Stimulated activated CD4-positive, alpha-beta T cell treated with anti-CD3 and anti-CD28 coated beads, Interleukin-4, amount 100 ng/mL, for 48 hours (primary cell): ENCODE measurements at places on chromosomes 6 and 20.

DNA sequence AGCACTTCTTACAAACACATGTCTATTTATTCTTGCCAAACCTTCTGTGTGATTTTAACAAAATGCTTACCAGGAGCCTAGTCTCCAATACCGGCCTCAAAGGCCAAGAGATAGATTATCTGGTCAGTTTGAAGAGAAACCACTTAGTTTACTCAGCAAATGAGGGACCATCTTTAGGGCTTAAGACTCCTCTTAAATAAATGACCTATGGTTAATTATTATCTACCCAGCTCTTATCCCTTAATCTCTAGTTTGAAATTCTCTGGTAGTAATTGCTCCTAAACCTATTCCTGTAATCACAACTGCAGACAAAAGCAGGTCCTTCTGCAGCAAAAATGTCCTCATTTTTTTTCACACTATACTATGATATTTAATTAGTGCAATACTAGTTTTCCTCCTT, 301.8 kb downstream of the KIF16B start:
- DNase-seq = no peak

DNA sequence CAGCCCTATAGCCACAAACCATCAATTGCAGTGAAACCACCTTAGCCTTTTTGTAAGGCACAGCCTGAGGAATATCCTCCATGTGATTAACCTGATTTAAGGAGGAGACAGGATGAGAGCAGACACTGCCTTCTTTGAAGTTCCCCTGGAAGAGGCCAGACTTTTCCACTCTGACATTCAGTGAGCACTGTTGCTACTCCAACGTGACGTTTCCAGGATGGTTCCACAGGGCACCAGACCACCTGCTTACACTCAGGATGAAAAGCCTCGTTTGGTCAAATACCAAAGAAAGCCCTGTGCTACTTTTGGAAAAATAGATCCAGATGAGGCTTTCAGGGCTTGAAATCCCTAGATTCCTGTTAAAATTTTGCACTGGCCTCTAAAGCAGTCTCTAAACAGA, 1102.1 kb upstream of the FLRT3 start:
- DNase-seq = no peak

DNA sequence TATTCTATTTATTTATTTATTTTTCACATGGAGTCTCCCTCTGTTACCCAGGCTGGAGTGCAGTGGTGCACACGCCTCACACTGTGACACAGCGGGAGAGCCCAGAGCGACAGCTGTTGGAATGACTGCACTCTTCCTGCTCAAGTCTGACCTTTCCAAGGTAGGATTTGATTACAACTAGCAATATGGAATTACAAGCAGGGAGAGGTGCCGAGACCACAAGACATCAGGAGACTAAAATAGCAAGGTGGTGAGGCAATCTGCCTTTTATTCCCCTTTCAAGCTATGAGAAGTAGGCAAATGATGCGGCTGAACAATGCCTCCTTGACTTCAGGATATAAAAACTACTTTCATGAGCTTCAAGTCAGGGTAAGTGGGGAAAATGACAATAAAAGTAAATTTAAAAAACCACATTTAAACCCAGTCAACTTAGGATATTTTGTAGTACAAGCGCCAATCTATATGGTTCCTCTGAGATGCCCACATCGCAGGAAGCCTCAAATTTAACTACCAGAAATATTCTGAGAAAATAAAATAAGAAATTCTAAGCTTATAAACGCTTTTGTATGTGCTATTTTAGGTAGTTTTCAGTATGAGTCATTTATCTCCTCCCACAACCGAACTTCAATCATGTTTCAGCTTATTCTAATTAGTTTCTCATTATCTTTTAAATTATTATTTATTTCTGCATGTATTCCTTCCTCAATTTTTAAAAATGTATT, 146.9 kb upstream of the SGK1 start:
- DNase-seq = no peak

- no peak for DNase-seq
These were observed 60.7 kb upstream of the LTV1 start for GRCh38 chr6:143782481-143782880.

DNA sequence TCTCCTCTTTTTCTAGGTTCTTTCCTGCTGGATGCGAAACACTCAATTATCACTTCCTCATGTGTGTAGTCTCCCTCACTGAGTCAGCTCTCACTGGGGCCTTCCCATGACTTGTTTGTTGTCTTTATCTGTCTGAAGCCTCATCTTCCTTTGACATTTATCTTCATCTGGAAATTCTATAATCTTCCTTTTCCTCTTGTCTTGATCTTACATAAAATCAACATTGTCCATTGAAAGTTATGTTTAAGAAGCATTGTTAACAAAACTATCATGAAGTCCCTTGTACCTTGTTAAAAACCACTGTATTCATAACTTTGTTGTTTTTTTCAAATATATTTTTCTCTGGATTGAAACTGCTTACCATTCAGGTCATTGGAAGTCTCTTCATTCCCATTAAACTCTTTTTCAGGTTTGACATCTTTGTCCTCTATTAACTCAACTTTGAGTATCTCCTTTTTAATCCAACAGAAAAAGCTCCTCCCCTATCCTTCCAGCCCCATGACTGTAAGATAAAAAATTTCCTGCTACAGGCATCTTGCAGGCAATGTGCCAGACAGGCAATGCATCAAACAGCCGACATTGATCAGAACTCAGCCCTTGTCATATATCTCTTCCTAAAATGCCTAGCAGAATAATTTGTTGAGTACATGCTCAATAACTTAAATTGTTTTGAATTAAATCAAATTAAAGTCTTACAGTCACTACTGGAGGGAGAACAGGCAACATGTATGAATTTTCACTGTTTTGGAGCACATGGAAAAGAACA, 34.8 kb downstream of the MYLIP start:
- DNase-seq = no peak

GRCh38 chr20:17441745-17442144, 89.4 kb downstream of the BFSP1 start:
- no peak for DNase-seq

DNA sequence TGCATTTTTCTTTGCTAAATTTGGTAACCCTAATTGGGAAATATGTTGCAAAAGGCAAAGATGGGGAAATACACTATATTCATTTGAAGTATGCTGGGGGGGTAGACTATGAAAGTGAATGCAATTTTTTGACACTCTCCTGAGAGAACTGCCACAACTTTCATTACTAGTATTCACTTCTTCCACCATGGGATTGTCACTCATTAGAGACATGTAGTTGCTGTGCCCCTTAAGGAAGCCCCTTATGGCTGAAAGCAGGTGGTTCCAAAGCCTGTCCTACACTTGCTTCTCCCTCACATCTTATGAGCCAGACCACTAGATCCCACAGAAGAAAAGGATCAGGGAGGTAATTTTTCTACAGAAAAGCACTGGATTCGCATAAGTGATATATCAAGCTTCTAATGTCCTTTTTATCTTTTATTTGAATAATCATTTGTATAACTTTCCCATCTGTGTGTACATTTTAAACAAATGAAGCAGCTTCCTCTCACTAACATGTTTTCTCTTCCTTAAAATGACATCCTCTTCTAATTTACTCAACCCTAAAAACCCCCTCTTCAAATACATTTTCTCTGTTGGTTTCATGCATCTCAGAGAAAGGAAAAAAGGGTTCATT, 83.8 kb downstream of the GCLC start:
- no peak for DNase-seq

- DNase-seq = no peak
These were observed 200.8 kb downstream of the BMP7 start for GRCh38 chr20:57065646-57066045.

DNA sequence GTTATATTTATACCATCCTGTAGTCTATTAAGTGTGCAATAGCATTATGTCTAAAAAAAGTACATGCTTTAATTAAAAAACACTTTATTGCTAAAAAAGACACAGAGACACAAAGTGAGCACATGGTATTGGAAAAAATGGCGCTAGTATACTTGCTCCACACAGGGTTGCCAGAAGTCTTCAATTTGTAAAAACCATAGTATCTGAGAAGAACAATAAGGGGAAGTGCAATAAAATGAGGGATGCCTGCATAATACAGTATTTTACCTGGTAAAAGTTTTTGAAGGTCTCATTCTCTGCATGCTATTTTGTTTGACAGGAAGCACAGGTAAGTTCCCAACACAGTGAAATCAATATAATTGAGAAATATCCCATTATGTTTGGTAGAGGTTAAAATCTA, 1.6 kb downstream of the NOX3 start:
- no peak for DNase-seq

- no peak for DNase-seq
These were observed 25.3 kb upstream of the KIAA1586 start for GRCh38 chr6:57021086-57021720.

- no peak for DNase-seq
These were observed 182.7 kb downstream of the ADAT2 start for GRCh38 chr6:143267760-143268159.

DNA sequence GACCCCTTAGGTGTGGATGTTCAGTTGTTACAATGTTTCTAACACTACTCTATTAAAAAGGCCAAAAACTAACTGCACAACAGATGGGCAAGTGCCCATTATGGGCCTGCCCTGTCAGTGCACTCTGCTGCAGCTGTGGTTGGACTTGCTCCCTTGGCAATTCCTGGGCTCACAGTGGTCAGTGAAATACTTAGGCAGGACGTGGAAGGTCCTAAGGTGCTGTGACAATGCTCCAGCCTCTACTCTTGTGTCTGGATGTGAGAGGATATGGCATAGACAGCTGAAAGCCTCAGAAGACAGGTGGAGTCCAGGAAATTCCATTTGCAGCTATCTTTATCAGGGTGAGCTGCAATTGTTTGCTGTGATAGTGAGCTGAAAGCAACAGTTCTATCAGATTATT, 136.5 kb upstream of the OLIG3 start:
- DNase-seq = no peak

DNA sequence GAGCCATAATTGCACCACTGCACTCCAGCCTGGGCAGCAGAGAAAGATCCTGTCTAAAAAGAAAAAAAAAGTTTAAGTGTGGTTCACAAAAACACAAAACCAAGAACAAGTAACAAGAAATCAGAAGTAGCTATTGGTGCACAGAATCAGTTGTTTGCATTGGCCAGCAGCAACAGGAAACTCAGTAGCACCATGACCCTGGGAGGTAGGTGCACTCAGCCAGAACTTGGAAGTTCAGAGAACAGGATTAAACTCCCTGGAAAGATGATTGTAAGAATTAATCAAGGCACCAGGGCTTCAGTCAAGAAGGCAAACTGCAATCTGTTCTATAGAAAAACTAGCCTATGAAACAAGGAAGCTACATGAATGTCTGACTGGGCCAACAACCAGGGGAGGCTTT, 267.9 kb downstream of the COL12A1 start:
- DNase-seq = no peak

DNA sequence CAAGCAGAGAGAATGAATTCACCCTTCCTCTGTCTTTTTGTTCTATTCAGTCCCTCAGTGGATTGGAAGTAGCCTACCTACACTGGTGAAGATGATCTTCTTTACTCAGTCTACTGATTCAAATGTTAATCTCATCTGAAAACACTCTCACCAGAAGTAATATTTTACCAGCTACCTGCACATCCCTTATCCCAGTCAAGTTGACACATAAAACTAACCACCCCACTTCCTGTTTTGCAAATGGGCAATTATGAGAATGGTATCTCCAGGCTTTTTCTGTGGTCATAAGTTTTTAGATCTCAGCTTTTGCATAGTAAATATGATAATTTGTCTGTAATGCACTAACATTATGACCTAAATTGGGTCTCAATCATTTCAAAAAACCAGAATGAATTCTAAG, 228.8 kb upstream of the ECI2 start:
- DNase-seq = no peak

DNA sequence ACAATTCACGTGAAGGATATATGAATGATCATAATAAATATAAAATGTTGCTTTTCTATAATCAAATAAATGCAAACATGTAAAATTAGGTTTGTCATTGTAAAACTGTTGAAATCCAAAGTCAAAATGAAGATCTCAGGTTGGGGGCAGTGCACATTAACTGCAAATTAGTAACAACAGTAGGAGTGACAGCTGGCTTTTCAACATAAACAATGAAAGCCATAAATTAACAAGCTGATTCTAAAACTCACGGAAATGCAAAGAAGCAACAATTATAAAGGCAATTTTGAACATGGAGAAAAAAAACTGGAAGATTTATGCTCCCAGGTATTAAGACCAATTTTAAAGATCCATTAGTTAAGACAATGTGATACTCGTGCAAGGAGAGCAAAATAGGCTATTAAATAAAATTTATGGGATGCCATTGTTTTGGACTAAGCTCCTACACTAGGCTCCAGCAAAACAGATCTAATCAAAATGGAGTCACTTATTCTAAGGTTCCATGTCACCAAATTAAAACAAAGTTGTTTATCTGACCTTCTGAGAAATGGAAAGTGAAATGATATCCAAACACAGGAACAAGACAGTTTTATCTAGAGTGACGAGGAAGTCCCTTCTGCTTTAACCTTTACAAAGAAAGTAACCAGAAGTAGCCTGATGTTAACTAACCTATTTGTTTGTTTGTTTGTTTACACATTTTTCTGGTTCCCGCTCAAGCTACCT, 770.8 kb downstream of the EPHA7 start:
- no peak for DNase-seq

- no peak for DNase-seq
These were observed 42.8 kb upstream of the MRPS10 start for GRCh38 chr6:42260396-42260888.

DNA sequence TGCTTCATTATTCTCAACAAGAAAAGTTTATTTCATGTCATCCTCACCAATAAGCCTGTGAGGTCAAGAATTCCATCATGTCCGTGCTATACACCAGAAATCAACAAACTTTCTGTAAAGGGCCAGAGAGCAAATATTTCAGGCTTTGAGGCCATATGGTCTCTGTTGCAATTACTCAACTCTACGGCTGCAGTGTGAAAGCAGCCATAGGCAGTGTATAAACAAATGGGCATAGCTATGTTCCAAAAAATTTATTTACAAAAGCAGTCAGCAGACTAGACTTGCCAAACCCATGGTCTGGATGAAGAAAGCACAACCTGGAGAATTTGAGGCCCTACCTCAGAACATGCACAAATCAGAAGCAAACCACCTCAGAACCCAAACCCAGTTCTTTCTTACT, 118.5 kb downstream of the PCSK2 start:
- DNase-seq = no peak

DNA sequence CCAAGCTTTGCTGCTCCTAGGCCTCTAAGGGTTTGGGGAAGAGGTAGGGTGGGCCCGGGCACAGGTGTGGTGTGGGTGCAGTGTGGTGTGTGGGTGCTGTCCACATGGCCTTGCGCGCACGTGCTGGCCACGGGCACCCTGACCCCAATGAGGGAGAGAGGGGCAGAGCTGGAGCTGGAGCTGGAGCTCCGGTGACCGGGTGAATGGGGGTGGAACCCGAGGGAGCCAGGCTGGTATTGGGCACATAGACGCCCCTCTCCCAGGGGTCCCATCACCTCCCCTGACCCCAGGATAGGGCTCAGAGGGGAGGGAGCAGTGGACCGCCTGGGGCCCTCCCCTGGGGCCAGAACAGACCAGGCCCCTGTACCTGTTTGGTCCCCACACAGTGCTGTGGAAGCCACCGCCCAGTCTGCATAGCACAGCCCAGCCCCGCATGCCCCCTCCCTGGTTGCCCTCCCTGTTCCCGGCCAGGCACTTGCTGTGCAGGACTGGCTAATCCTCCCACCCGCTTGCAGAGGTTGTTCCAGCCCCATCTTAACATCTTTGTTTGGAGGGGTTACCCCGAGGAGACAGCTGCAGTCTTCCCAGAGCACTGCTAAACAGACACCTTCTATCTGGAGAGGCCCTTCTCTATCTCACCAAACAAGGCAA, 984 bp downstream of the ADAM33 start:
- no peak for DNase-seq

GRCh38 chr6:43966853-43967718, 160.2 kb downstream of the MRPL14 start:
- DNase-seq = no peak
